ENCODE measurements at places on chromosomes 3 and 15. TPM values are rescaled to one million over a fixed set of nuclear protein-coding genes. Genes with fewer than 3 reads are reported as not detected.

Gene MUC4
- 0.24 TPM for total RNA-seq

Gene GOLGA6D
- total RNA-seq: not detected

Gene MNS1
- total RNA-seq: not detected

Gene MED12L
- total RNA-seq: 0.58 TPM

Gene CAND2
- 1.00 TPM for total RNA-seq

Gene ROPN1B
- total RNA-seq: not detected

Gene DVL3
- total RNA-seq: 81.3 TPM

DNA sequence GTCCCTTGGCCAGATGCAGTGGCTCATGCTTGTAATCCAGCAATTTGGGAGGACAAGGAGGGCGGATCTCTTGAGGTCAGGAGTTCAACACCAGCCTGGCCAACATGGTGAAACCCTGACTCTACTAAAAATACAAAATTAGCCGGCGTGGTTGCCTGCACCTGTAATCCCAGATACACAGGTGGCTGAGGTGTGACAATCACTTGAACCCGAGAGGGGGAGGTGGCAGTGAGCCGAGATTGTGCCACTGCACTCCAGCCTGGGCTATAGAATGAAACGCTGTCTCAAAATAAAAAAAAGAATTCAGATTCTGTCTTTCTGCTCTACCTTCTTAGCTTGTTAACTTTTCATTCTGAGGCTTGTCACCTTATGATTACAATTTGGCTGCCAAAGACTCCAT, 22.1 kb downstream of the MYO5A start:
- H3K4me3 ChIP-seq: no peak overlapping the region
- no peak overlapping the region for H3K27ac ChIP-seq

DNA sequence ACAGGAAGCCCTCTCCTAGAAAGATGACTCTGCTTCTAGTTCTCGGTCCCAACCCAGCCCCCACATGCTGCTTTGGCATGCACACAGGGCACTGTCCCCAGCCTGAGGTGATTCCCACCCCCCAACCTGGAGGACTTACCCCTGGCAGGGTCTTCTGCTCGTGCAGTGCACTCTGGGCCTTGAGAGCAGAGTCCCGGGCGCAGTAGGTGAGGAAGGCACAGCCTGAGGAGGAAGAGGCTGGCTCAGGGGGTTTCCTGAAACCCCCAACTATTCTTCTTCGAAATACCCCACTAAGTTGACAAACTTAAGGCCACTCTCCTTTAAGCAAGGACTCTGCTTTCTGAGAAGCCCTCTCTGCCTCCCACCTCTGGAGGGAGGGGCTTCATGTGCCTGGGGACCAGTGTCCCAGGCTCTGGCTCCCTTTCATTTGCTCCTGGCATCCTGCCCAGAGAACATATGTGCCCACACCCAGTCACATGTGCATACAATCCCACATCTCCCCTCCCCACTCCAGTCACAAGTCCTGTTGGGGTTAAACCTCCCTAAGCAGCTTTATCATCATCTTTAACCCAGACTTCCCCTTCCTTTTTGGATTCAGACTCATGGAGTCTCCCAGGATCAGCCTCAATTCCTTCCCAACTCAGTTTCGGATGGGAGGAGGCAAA, 4.1 kb downstream of the CELF6 start:
- DNase-seq: no peak
- H3K4me1 ChIP-seq: peaks cover 12% of the 10 kb centered on the region
- H3K27me3 ChIP-seq: no peaks in the 10 kb centered on the region

Gene IQCF6
- not detected for total RNA-seq

DNA sequence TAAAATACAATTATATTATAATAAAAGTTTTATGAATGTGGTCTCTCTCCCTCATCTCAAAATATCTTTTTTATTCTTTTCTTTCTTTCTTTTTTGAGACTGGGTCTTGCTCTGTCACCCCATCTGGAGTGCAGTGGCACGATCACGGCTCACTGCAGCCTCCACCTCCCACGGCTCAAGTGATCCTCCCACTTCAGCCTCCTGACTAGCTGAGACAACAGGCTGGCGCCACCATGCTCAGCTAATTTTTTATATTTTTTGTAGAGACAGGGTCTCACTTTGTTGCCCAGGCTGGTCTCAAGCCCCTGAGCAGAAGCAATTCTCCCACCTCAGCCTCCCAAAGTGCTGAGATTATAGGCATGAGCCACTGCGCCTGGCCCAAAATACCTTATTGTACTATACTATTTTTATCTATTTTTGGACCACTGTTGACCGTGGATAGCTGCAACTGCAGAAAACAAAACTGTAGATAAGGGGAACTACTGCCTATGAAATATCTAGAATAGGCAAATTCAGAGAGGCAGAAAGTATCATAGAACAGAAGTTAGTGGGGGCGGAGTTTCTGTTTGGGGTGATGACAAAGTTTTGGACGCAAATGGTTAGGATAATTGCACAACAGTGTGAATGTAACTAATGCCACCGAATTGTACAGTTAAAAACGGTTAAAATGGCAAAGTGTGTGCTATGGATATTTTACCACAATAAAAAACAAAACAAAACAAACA, 66.6 kb downstream of the SLC12A8 start:
- no peaks in the 10 kb centered on the region for H3K36me3 ChIP-seq
- H3K27me3 ChIP-seq: no peaks in the 10 kb centered on the region
- peaks cover 93% of the 10 kb centered on the region for H3K4me1 ChIP-seq
- peak; percentile 57 for DNase-seq

- peak; percentile 41 for DNase-seq
- H3K4me3 ChIP-seq: peak overlapping the region; percentile 13
- H3K27me3 ChIP-seq: no peaks in the 10 kb centered on the region
- no peaks in the 10 kb centered on the region for H3K36me3 ChIP-seq
These were observed 61.8 kb downstream of the MYH15 start for GRCh38 chr3:108448593-108448992.

DNA sequence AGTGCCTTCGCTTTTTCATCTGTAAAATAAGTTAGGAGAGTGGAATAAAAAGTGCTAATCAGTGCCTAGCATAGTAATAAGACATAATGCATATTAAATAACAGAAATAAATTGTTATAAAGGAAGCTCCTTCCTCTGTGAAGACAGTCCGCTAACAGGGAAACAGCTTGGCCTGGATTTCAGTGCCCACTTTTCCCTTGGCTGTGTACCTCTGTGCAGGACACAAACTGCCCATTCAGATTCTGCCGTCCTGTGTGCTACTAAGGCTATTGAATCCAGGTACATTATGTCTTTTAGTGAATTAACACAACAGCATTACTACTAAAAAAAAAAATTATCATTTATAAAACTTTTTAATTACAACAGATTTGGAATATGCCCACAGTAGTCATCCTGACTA, 90.7 kb downstream of the TBL1XR1 start:
- no peak overlapping the region for H3K4me3 ChIP-seq
- H3K4me1 ChIP-seq: peaks cover 52% of the 10 kb centered on the region
- DNase-seq: no peak
- H3K36me3 ChIP-seq: no peaks in the 10 kb centered on the region
- H3K27ac ChIP-seq: no peak overlapping the region
- no peaks in the 10 kb centered on the region for H3K27me3 ChIP-seq

- peak; percentile 44 for DNase-seq
- no peaks in the 10 kb centered on the region for H3K27me3 ChIP-seq
- H3K36me3 ChIP-seq: peaks cover 6% of the 10 kb centered on the region
- peak overlapping the region; percentile 50 for H3K27ac ChIP-seq
These were observed 40.8 kb downstream of the KAT2B start for GRCh38 chr3:20080956-20081554.

DNA sequence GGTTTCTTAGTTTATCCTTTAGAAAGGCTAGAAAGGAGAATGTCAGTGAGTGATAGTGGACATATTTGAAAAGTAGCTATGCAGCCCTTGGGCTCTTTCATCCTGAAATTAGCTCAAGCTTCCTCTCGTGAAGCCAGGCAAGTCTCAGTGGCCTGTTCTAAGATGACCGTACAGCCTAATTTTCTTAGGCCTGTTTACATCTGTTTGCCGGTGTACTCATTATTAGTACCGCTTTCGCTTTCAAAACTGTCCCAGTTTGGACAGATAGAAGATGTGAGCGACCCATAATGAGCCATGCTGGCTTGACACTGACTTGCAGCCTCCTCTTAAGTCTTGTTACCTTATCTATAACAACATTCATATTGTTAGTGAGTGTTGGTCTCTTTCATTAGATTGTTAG, 5.7 kb upstream of the ARL14 start:
- H3K4me3 ChIP-seq: no peak overlapping the region
- no peaks in the 10 kb centered on the region for H3K27me3 ChIP-seq
- H3K36me3 ChIP-seq: no peaks in the 10 kb centered on the region
- H3K27ac ChIP-seq: peak overlapping the region; percentile 71
- H3K4me1 ChIP-seq: peaks cover 2% of the 10 kb centered on the region

DNA sequence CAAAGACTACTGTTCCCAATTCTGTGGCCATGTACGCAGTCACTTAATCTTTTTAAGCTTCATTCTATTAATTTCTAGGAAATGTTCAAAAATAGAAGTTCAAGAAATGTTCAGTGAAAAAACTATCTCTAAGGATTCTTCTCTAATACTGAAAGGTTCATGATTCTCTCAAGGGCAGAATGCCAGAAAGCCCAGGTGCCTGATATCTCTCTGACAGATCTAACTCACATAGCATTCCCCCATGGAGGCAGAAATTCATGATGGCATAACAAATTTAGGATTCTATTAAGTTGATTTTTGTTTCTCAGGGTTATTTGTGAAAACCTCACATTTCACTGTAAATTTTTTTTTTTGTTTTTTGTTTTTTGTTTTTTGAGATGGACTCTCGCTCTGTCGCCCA, 17.5 kb downstream of the CHRM5 start:
- H3K4me1 ChIP-seq: no peaks in the 10 kb centered on the region
- H3K27me3 ChIP-seq: no peaks in the 10 kb centered on the region
- DNase-seq: no peak
- no peaks in the 10 kb centered on the region for H3K36me3 ChIP-seq
- no peak overlapping the region for H3K27ac ChIP-seq

- H3K27ac ChIP-seq: no peak overlapping the region
- no peaks in the 10 kb centered on the region for H3K36me3 ChIP-seq
- H3K4me1 ChIP-seq: no peaks in the 10 kb centered on the region
These were observed 18.1 kb upstream of the ATP1B3 start for GRCh38 chr3:141858312-141858711.

Gene RASGRF1
- total RNA-seq: 9.4 TPM

Gene GOLGA8G
- total RNA-seq: not detected

Gene LOXL1
- 0.49 TPM for total RNA-seq

Gene ST6GAL1
- 585 TPM for total RNA-seq

GRCh38 chr15:89370120-89370977, 35.7 kb upstream of the POLG start:
- no peak overlapping the region for H3K27ac ChIP-seq
- no peak overlapping the region for H3K4me3 ChIP-seq
- peaks cover 25% of the 10 kb centered on the region for H3K4me1 ChIP-seq
- H3K36me3 ChIP-seq: no peaks in the 10 kb centered on the region

Gene BRK1
- 82.8 TPM for total RNA-seq

DNA sequence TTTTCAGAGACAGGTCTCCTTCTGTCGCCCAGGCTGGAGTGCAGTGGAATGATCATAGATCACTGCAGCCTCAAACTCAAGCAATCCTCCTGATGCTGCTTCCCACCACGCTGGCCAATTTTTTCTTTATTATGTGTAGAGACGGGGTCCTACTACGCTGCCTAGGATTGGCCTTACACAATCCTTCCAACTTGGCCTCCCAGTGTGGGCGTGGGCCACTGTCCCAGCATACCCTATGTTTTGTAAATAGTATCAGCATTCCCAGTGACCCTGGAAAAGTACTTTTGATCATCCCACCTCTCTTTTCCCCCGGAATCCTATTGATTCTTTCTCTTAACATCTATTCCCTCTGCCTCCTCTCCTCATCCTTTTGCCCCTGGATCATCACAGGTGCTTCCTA, 36.9 kb downstream of the SLC28A2 start:
- no peaks in the 10 kb centered on the region for H3K4me1 ChIP-seq
- DNase-seq: no peak
- H3K4me3 ChIP-seq: no peak overlapping the region
- no peak overlapping the region for H3K27ac ChIP-seq

Gene P2RY13
- 0.90 TPM for total RNA-seq

Gene KCNAB1
- total RNA-seq: not detected

Gene ISL2
- total RNA-seq: 0.22 TPM

DNA sequence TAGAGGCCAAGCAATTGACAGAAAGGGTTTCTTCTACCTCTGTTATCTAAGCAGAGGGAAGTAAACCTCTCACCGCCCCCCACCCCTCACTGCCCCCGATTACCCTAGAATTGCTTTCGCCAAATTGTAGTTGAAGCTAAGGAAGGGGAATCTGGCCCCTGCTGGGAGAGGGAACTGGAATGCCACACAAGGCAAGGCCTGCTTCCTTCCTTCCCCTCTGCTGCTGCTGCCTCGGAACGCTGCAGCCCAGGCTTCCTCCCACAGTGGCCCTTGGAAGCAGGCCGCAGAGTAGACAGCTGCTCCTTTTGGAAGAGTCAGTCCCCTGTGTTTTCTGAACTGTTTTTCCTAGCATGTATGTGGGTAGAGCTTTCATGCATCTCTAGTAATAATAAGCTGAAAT, 21.6 kb downstream of the RLBP1 start:
- no peak for DNase-seq
- H3K4me1 ChIP-seq: no peaks in the 10 kb centered on the region
- no peak overlapping the region for H3K27ac ChIP-seq
- H3K4me3 ChIP-seq: no peak overlapping the region

- no peaks in the 10 kb centered on the region for H3K36me3 ChIP-seq
- no peak overlapping the region for H3K27ac ChIP-seq
- H3K4me3 ChIP-seq: no peak overlapping the region
- no peaks in the 10 kb centered on the region for H3K4me1 ChIP-seq
- H3K27me3 ChIP-seq: no peaks in the 10 kb centered on the region
These were observed 36.0 kb upstream of the CBLB start for GRCh38 chr3:105904678-105905284.

DNA sequence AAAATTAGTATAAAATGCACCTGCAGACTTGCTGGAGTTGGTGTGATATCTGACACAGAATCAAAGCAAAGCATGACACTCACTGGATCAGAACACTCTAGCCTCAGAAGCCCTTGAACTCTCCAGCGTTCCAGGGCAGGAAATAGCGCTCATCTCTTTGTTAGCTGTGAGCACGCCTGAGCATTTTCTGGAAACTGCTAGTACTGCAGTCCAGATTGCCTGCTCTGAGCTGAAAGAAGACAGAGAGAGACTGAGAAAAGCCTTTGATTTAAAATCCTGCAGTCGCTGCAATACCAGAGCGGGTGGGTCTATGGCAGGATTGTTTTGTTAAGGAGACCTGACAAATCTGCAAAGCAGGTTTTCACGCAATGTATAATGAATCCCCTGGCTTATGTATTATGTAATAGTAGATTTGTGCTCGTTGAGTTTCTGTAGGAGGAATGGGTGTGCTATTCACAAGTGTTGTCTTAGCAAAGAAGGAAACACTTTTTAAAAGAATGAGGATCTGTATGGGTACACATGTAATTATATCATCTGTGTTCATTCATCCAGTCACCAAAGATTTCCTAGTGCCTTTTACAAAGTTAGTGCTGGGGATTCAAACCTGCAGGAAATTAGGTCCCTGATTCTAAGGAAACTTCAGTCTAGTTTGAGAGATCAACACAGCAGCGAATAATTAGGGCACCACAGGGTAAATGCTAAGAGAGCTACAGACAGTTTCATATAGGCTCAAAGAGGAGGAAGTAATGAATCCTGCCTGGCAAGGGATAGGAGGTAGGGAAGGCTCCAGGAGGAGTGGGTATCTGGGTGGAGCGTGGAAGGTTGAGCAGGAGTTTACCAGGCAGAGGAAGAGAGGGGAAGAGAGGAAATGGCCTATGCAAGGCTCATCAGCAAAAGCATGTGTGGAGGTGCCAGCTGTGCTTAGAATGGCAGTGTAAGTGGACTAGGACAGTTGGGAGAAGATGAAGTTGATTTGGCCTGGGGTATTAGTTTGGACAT, 26.1 kb upstream of the MGLL start:
- no peak overlapping the region for H3K27ac ChIP-seq
- H3K36me3 ChIP-seq: no peaks in the 10 kb centered on the region

Gene C3orf85
- not detected for total RNA-seq

GRCh38 chr3:108907194-108907593, 46.5 kb downstream of the GUCA1C start:
- no peaks in the 10 kb centered on the region for H3K4me1 ChIP-seq
- H3K27me3 ChIP-seq: no peaks in the 10 kb centered on the region
- no peaks in the 10 kb centered on the region for H3K36me3 ChIP-seq
